GM10248 (cell line): ENCODE measurements at places on chromosomes 7 and 10.
A peak's percentile ranks its signal among the peaks of the same experiment; 100 is the strongest.

DNA sequence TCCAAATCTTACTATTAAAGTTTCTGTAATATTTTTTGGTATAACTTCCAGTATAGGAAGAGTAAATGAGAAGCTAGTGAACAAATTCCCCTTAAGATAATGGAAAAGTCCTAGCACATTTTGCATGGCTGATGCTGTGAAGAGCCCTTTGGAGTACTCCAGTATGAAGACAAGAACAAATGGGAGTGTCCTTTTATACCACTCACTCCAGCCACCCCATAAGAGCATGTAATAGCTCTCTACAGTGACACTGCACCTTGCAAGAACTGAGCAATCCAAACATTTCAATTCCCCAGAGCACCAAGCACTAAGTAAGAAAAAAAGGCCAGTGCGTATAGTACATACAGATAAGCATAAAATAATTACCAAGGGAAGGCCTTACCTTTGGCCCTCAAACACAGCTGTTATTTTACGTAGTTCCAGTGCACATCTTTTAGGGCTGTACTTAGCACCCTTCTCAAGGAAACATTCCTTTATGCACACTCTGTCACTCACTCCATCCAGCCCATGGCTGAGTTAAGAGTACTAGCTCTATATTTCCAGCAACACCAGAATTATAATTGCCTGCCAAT lies 135.4 kb downstream of the ST7 start:
- DNase-seq: no peak

DNA sequence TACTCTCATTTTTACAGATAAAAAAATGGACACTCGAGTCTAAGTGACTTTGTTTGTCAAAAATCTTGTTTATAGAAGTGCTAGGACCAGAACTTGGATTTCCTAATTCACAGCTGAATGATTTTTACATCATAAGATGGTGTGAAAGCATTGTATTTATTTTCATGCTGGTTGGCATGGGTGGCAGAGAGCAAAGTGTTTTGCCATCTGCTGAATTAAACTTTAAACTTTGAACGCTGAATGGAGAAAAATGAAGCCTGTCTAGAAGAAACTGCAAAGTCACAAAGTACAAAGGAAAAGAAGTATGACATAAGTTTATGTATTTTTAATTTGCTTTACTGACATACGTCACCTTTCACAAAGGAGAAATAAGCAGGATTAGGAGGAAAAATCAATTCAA lies 142.0 kb downstream of the NRBF2 start:
- DNase-seq: no peak

- DNase-seq: peak; percentile 93
Measured at GRCh38 chr7:74658178-74659004, 873 bp downstream of the GTF2I start.

DNA sequence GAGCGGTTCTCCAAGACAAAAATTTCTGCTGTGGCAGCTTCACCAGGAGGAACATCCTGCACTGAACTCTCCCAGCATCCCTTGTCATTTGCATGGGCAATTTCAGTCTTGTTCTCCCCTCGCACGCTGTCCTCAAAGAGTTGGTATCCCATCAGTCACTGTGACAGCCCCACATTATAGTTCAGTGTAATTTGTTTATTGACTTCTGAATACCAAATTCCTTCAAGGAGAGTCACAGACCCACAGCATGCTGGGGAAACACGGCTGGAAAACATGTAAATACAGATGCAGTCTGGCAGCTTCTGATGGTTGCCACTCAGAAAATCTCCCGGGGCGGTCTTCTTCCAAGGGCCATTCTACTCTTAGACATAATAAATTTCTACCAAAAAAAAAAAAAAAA lies 151.0 kb upstream of the NEBL start:
- DNase-seq: no peak

- no peak for DNase-seq
Measured at GRCh38 chr7:22094413-22095342, 149.0 kb upstream of the CDCA7L start.

DNA sequence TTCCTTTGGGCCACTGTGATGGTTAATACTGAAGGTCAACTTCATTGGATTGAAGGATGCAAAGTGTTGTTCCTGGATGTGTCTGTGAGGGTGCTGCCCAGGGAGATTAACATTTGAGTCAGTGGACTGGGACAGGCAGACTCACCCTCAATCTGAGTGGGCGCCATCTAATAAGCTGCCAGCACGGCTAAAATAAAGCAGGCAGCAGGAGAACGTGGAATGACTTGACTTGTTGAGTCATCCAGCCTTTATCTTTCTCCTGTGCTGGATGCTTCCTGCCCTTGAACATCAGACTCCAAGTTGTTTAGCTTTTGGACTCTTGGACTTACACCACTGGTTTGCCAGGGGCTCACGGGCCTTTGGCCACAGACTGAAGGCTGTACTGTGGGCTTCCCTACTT lies 1046.9 kb downstream of the TYW1 start:
- DNase-seq: no peak

- no peak for DNase-seq
Measured at GRCh38 chr10:119803264-119803663, 69.4 kb downstream of the MCMBP start.

- no peak for DNase-seq
Measured at GRCh38 chr7:71618278-71618677, 486.3 kb downstream of the GALNT17 start.

GRCh38 chr10:103855424-103855823 lies at the start of gene SH3PXD2A:
TSS of gene SH3PXD2A (minus strand) at chr10:103855576. CDS start at chr10:103855266, 310 bp downstream.
- DNase-seq: no peak

GRCh38 chr7:42155584-42156290 lies 81.3 kb downstream of the GLI3 start:
- DNase-seq: no peak

GRCh38 chr7:135763261-135763660 lies 14.6 kb upstream of the FAM180A start:
- no peak for DNase-seq

DNA sequence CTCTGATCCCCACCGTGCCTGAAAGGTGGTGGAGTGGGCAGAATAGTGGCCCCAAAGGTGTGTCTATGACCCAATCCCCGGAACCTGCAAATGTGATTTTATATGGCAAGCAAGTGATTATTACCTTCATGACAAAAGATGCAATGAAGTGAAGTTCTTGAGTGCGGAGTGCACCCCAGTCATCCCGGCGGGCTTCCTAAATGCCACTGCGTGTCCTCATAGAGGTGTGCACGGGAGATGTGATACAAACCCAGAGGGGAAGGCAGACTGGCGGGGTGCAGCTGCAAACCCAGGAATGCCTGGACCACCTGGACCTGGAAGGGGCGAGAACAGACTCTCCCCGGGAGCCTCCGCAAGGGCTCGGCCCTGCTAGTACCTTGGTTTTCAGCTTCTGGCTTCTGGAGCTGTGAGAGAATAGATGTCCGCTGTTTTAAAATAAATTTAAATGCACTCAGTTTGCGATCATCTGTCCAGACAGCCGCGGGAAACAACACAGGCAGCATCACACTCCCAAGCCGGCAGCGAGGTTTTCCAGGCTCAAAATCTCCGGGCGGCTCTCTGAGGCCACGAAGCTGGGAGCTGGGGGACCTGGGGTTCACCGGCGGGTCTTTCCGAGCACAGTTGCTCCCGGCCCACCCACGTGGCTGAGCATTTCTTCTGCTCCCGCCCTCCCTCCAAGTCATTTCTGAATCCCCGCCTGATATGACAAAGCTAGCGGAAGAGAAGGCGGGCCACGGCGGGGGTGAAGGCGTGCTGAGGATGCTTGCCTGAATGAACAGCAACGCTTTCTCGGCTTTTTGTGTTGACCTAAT lies 50.4 kb upstream of the EBF3 start:
- DNase-seq: no peak

DNA sequence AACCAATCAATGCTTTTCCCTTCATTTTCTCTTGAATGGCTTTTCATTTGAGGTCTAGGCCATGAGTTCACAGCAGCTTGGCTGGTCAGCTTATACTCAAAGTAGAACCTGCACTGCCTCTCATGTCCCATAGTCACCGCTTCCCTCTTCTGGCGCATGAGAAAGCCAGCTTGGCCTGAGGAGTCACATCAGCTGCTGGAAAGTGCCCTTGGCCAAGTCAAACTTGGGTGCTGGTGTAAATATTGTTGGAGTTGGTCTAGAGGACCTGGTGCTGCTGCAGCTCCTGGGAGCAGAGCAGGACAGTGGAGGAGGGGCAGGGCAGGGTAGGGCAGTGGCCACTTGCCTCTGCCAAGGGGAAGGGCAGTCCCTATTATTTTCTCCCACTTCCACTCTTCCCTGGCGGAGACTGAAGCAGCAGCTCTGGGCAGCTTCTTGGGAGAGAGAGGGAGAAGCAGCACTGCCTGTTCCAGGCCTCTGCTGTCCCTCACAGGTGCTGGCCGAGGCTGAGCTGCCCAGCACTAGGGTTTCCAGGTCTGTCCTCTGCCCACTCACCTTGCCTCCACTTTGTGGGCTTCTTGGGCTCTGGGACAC lies 12.8 kb downstream of the UBE2D4 start:
- DNase-seq: no peak

DNA sequence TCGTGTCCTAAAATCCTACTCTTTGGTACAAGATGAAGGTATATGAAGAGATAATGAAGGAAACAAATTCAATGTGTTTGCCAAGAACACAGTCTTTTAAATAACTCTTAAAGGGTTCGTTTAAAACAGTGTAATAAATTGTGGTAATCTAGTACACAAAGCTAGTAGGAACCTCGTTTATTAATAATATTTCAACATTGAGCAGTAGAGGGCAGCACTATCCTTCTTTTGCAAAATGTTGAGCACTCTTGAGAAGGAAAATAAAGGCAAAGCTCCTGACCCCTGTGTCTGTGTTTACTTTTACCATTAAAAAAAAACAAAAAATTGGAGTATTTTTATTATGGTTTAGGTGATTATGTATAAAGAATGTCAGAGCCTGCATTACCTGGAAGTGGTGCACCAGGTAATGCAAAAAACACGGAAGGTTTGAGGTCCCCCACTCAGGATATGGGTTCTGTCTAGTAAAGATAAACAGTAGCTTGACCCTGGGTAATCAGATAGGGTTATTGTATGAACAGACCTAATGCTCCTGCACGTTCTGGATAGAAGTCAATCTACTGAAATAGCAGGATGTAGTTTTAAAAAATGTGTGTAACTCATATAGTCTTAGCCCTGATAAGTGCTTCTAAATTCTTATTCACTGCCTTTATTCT lies 5.7 kb upstream of the GOT1 start:
- DNase-seq: no peak

- no peak for DNase-seq
Measured at GRCh38 chr7:86908948-86909347, 150.5 kb downstream of the ELAPOR2 start.

- DNase-seq: no peak
Measured at GRCh38 chr7:25075459-25075858, 49.6 kb downstream of the CYCS start.

- no peak for DNase-seq
Measured at GRCh38 chr10:113444766-113445365, 108.0 kb upstream of the HABP2 start.

DNA sequence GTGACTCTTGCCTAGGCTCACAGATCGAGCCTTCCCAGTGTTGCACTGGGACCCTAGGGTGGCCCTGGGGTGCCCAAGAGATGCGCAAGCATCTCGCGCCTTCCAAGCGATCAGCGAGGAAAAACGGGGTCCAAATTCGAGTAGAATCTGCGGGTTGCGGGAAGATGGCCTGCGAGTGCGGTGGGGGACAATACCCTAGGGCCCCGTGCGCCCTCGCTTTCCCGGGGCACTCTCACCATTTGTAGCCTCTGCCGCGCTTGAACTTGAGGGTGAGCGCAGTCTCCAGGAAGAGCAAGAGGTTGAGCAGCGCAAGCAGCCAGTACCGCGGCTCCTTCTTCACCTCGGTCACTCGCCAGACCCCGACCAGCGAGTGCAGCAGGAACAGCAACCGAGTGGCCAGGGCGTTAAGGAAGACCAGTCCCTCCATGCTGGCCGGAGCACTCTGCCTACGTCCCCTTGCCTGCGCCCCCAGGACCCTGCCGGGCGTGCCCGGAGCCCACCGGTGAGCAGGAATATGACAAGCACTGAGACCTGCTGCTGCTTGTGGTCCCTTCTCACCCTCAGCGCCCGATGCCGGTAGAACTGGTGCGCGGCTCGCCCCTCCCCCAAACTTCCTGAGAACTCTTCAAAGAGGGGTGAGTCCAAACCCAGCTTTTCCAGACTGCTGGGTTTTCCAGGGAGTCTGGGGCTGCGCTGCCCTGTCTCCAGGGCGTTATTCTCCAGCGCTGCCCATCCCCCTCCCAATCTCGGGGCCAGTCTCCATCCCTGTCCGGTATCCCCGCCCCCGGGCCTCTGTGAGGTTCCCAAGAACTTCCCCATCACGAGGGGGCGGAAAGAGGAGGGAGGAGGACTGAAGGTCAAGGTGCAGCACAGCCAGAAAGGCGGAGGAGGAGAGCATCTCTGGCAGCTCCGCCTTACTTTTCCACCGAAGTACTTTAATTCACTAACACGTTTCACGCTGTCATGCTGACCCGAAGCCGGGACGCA lies at the start of gene TMEM26:
Gene TMEM26, minus strand, starts transcription at position 727 of the 987 bp plus-strand sequence. Its CDS starts 300 bp downstream, at position 427.
- DNase-seq: no peak

DNA sequence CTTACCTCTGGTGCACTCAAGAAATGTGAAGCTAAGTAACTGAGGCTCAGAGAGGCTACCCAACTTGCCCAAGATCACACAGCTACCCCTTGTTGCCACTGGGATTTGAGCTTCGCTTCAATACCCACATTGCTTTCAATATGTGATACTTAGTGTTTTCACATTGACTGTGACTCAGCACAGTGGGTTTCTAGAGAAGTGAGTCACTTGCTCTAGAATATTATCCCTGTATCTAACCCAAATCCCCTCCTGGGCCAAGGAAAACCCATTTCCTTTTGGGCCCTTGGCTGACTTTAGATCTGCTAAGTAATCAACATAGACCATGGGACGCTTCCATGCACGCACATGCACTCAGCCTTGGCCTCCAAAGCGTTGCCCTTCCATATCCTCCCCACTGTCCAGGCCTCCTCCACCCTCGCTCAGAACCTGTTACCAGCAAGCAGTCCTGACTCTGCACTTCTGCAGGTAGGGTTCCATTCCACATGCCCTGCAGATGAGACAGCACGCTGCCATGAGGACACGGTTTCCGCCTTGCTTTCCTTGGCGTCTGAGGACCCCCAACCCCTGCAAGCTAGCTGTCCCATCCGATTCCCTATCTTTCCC lies 87.7 kb upstream of the CHST15 start:
- no peak for DNase-seq

GRCh38 chr10:130982802-130983201 lies 328.7 kb downstream of the TCERG1L start:
- DNase-seq: no peak

GRCh38 chr7:81491573-81491972 lies 278.3 kb downstream of the HGF start:
- no peak for DNase-seq

- DNase-seq: no peak
Measured at GRCh38 chr7:42099470-42100155, 137.4 kb downstream of the GLI3 start.

DNA sequence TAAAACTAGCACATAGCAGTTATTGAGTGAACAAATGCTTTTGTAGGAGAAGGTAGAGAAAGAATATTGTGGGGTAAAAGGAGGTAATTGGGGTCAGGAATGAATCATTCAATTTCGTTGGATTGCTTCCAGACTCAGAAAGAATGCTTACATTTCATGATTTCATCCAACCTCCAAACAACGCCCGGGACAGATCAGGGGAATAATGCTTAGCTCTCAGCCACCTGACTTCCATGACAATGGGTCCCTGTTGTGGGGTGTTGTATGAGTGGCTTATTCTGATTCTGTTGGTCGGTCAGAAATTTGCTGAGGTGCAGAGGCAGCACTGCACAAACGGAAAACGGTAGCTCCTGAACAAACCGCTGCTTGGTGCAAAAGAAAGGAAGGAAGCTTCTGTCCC lies 24.0 kb upstream of the INPP5F start:
- DNase-seq: no peak
